ENCODE measurements at places on chromosomes 4 and X.

GRCh38 chrX:107733686-107734085 lies 41.9 kb downstream of the TSC22D3 start:
- no peak for DNase-seq

DNA sequence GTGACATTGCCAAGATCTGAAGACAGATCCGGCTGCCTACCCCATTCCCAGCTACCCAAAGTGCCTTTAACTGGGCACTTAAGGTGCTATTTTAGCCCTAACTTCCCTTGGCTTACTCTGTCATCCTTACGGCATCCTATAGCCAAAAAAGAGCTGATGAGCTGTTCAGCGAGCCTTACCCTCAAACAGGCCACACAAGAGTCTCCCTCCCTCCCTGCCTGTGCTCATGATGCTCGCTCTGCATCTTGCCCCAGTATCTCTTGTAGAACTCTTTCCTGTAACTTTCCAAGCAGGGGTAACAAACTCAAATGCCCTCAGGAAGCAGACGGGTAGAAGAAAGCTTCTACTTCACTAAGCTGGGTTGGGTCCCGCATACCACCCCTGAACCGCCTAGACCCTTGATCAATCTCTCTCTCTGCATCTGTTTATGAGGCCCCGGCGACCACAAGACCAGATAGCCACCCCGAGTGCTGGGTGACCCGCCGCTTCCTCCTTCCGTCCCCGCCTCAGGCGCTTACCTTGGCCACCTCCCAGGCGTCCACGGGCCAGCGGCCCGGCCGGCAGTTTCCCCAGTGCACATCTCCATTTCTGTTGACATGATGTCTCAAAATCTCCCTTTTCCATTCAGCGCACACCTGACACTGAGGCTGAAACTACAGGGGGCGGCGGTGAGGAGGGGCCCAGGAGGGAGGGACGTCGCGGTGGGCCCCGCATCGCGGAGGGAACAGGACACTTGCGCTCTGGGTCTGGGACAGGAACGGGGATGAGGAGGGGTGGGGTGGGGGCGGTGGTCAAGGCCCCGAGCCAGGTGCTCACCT lies 663 bp downstream of the CXorf38 start:
- peak; percentile 12 for DNase-seq

GRCh38 chr4:168604496-168605373 lies 107.9 kb downstream of the PALLD start:
- no peak for DNase-seq

DNA sequence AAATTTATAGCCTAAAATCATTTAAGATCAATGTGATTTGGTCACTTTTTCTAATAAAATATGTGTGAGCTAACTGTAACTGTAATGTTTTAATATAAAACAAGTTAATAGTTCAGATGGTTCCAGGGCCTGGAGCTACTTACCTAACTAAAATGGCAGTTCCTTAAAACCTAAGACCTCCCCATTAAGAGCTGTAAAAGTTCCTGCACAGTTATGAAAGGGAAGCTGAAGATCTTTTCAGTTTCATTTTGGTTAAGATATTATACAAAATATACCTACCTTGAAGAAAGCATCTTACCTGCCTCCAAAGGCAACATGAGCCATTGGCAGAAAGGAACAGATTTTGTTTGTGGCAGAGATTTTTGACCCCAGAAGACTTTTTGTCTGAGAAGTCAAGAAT lies 30.1 kb downstream of the HPF1 start:
- no peak for DNase-seq

DNA sequence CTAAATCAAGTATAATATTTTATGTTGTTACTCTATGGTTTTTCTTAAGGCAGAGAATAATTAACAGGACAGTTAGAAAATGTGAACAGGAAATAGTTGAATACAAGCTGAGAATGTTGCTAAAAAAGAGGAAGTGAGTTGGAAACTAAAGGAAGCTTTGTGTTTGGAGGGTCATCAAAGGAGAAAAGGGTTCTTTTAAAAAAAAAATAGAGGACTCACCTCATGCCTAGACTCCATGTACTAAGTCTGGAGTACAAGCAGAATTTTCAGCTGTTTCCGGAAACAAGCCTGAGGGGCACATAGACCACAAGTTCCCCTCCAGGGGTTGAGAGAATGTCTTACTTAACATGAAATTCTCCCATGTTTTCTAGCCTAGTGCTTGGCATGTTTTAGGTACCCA lies 20.1 kb upstream of the MAP7D3 start:
- no peak for DNase-seq

- DNase-seq = no peak
These were observed 164.4 kb downstream of the CXXC4 start for GRCh38 chr4:104330125-104330905.

- DNase-seq = no peak
These were observed 648 bp upstream of the SCD5 start for GRCh38 chr4:82799006-82799881.

GRCh38 chr4:19735012-19735411 lies 516.7 kb upstream of the SLIT2 start:
- DNase-seq = no peak

DNA sequence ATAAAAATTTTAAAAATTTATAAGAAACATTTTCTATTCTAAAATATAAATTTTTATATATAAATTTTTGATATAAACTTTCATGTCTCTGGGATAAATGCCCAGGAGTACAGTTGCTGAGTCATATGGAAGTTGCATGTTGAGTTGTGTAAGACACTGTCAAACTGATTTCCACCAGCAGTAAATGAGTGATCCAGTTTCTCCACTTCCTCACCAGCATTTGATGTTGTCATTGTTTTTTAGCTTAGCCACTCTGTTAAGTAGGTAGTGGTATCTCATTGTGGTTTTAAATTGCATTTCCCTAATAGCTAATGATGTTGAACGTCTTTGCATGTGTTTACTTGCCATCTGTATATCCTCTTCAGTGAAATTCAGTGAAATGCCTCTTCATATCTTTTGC lies 66.5 kb downstream of the MAMLD1 start:
- DNase-seq = no peak

DNA sequence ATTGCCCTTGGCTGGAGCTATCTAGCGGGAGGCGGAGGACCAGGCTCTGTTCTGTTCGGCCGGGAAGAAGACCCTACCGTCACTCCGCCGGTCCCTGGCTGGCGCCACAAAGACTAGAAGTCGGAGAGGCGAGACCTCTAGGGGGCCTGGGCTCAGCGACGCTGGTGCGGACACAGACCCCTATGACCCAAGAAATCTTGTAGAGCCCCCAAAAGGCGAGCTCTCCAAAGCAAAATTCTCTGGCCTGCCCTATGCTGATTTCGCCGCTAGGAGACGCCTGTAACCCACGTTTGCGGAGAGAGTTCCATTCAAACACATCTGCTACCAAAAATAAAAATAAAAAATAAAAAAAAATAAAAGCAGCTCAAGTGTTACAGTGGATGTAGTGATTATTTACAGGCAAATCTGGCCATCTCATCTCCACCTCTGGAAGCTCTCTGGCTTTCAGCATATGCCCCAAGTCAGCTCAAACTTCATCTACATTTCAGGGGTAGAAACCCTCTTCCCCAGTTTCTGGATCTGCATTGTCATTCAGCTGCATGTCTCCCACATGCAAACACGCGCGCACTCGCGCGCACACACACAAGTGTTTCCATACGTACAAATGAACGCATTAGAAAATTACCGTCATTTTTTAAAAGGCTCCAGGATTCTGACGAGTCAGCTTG lies 2.4 kb upstream of the PCDH10 start:
- DNase-seq = no peak

DNA sequence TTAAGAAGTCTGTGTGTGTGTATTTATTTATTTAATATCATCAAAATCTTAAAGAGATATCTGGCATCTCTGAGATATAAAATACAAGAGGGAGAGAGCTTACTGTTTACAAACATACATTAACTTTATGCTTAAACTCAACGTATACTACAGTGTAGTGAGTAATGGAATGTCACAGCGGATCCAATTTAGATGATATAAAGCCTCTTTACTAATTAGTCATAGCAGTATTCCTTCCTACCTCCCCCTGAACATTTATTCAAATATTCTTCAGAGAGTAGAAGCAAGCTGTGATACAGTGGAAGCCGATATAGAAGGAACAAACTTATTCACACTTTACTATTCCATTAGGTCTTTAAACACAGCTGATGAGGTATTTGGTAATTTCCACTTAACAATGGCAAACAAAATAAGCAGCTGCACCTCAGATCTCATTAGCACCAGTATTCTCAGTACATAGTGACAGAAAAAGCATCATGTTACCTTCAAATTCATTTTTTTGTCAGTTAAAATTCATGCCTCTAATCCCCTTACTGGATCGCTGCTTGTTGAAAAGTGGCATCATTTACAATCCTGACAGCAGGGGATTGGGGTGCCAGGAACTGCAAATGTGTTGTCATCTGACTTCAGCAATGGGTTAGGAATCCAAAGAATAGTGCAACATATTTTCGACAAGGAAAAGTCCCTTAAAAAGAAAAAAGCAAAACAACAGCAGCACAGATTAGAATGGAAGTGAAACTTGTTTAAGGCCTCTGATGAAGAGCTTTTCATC lies 658.7 kb upstream of the EPHA5 start:
- DNase-seq = no peak

DNA sequence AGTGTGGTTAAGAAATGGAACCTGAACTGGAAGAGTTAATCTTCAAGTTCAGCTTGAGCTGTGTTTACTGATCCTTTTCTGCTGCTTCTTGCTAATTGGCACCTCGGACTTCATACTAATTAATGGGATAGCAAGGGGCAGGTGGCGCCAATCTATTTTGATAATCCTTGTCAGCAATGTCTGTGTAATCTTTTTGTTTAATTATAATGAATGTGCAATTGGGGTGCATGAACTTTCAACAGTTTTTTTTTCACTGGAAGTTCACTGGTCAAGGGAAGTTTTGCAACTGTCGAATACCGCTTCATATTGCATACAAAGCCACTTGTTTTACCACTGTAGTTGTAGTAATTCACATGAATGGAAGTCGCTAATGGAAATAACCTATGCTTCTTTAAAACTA lies 261.0 kb downstream of the BMPR1B start:
- no peak for DNase-seq

DNA sequence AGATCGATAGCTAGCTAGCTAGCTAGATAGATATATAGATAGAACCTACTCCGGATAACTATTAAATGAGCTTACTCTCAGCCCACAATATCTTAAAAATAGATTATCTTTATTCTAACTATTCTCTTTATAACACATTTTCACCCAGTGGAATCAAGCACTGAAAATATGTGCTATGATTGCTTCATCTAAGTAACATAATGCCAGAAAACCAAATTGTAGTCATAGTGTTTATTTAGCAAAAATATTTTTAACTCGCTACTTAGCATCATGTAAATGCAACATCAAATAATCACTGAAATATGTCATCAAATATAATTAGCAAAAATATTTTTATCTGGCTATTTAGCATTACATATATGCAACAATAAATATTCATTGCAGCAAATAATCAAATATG lies 1.5 kb downstream of the TMEM156 start:
- DNase-seq = no peak

DNA sequence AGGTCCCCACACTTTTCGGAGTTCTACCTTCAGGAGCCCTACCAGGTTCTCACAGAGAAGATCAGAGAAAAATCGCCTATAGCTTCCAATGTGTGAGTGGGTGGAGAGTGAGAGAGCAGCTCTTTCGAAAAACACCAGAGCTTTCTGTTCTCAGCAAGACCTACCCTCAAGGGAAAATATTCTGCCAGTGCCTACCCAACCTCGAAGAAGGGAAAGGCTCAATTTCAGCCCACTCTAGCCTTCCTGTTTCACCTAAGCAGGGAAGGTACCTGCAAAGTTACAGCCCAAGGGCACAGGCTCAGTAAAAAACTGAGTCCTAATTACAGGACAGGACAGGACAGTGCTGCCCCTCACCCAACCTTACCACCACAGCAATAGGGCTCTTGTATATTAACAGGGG lies 104.0 kb upstream of the WDR17 start:
- no peak for DNase-seq

DNA sequence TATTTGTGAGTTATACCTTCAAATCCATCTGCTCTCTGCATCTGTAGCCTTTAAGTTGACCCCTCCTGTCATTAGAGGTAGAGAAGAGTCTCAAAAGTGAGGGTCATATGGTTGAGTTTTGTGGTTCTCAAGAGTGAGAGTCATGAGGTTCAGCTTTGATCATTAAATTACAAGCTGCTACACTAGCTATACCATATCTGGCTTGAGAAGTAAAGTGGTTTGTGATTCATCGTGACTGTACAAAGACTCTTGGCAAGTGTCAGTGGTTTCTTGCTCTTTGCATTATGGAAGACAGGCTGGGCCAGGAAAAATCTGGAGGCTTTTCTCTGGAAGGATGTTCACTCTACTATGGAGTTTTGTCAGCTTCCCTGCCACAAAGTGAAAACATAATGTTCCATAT lies 170.6 kb downstream of the ZC4H2 start:
- DNase-seq = no peak

- no peak for DNase-seq
These were observed 45.3 kb upstream of the ZMAT1 start for GRCh38 chrX:101977106-101977505.

DNA sequence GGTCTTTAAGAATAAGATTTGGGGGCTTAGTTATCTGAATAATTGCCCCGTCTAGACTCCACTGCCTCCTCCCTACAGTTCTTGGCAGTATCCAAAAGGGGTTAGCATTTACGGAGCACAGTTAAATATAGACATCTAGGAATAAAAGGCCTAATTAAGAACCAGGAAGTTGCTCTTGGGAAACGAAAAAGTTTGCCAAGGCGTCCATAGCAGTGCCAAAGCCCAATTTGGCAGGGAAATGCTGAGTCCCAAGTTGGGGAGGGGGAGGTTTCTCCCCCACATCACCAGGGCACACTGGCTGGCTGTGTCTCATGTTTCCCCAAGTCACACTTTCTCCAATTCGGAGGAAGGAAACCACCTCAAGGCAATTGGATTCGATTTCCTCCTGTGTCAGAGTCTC lies 338.7 kb downstream of the FBXW7 start:
- no peak for DNase-seq

GRCh38 chrX:150450519-150451177 lies 87.5 kb downstream of the MAMLD1 start:
- no peak for DNase-seq

DNA sequence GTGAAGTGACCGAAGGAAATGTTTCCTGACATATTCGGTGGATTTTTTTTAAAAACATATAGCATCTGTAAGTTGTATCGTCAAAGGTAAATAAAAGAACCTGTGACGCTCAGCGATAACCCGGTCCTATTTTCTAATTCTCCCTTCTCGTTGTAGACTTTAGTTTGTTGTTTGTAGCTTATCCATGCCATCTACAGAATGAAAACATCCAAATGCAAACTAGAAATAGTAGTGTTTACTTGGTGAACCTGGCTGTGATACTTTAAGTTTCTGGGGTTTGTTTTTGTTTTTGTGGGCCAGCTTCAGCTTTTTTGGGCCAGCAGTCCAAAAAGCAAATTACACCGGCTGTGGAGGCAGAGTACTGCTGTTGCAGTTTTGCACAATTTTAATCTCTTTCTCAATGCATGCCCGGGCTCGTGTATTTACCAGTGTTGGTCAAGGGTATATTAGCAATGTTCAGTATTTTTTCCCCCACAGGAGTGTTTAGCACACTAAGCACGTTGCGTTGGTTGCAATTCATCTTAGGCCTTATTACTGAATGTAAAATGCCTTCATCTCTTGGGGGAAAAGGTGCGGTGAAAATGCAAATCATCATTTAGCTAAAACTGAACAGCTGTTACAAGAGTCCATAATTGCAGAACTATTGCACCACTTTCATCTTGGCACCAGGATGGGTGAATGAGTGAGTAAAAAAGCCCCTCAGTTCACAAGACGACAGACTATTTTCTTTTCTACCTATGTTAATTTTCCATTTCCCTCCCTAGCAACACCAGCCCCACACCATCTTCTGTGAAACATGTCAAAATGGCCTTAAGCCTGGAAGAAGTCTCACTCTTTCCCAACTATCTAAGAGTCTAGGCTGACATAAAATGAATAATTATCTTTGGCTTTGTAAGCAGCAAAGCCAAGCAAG lies 1.7 kb upstream of the CNOT6L start:
- DNase-seq = no peak

- DNase-seq = no peak
These were observed 229.2 kb downstream of the PTTG2 start for GRCh38 chr4:38189445-38189844.
